ENCODE measurements at places on chromosomes 1 and 21.

DNA sequence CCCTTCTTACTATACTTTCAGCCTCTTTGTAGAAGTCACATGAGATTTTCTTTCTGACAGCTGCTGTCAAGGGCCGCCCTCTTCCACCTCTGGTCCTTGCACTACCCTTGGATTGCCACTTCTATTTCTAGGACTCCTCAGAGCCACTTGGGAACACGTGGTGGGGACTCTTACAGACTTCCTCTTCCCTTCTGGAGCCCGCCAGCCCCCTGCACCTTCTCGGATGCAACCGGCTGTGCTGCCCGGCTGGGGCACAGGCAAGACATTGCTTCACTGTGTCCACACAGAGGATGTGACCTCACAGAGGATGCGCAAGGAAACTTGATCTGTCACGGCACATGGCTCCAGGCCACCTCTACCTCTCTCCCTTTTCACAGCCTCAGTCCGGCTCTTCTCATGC lies 2.4 kb upstream of the IKBKE start:
- DNase-seq = no peak

- DNase-seq = no peak
Measured at GRCh38 chr1:208045463-208046260, 134.7 kb upstream of the CD34 start.

DNA sequence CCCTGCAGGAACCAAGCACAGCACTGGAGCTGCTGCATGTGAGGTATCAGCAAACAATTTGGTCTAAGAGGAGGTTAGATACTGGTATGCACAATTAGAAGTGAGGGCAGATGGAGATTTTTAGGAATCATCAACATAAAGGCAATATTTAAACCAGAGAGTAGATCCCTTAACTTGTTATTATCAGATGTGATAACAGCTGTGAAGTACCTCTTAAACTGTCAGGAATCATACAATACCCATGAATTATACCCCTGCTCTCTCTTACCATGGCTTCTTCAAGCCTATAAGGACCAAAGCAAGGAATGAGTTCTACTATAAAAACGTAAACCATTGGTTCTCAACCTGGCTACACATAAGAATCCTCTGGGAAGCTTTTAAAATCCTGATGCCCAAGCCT lies 3.9 kb downstream of the BCAR3 start:
- DNase-seq = no peak

DNA sequence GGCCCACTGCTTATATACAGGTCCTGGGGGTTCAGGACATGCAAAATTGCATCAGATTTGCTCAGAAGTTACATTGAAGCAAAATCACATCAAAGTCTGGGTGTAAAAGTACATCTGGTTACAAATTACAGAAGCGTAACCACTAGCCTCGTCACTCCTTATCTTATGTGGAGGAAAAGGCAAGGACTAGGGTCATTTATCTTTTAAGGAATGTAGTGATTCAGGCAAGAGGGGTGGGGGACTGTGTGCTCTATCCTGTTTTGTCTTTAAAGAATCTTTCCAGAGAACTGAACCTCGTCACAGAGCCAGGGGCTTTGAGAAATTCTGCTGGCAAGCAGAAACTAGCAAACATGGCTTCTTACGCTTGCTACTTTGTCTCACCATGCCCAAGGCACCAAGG lies 61.1 kb upstream of the RAB4A start:
- no peak for DNase-seq

DNA sequence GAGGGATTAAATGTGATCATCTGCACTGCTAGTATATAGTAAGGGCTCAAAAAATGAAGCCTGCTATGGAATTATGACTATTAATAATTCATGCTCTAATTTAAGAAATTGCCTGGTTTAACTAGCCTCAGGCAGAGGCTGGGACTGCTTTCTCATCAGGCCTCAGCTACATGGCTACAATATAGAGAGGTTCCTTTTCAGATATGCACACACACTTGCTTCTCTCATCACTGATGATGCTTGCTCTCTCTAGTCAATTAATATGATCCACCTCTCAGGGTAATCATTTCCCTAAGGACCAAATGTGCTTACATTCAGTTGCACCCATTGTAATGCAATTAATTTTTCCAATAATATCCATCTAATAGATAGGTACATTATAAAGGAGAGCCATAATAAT lies 324.9 kb upstream of the ST6GALNAC5 start:
- DNase-seq = no peak

- no peak for DNase-seq
Measured at GRCh38 chr21:22450507-22450906, 1452.3 kb downstream of the NCAM2 start.

GRCh38 chr21:46110499-46111192 lies 12.7 kb downstream of the COL6A2 start:
- DNase-seq = peak; percentile 37

DNA sequence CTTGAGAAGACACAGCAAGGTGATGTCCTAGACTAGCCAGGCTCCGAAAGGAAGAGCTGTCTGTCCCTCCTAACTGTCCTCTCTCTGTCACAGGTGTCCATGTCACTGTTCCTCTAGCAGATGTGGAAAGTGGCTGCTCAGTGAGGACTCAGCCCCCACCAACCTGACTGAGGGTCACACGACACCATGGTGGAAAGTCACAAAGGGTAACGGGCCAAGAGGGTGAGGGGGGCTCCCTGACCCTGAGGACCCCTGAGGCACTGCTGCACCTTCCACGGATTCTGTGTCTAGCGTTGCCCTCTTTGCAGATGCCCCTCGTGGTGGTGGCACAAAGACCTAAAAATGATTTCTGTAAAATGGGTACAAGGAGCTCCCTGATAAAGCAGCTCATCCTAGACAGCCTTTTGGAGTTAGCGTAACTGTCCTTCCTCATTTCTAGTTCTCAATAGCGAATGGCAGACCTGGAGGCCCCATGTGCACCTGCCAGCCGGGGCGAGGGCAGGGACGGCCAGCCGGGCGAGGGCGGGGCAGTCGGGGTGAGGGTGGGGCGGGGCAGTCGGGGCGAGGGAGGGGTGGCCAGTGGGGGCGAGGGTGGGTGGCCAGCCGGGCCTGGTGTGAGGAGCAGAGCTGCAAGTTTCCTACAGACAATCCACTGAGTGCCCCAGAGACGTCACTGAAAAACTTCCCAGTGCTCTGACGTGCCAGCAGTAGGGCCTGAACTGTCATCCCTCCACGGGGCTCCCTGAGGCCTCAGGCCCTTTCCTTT lies 23.4 kb downstream of the POFUT2 start:
- no peak for DNase-seq

- DNase-seq = no peak
Measured at GRCh38 chr1:186492531-186493291, 31.8 kb upstream of the PDC start.

DNA sequence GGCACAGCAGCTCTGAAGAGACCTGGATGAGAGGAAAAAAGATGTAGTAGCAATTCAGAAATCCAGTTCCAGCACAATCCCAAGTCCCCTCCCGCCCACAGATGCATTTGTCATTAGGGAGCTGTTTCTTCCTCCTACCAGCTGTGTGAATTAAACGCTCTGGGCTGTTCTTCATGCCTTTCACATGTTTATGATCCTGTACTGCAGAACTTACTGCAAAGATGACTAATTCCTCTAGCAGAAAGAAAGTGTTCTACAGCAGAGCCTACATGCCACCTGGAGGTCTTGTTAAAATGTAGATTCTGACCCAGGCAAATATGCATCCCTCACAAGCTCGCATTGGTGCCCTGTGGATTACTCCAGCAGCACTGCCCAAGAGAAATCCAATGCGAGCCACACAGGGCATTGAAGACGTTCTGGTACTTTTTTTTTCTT lies 6.5 kb downstream of the ENO1 start:
- no peak for DNase-seq

GRCh38 chr1:20615946-20616846 lies 17.1 kb upstream of the PINK1 start:
- DNase-seq = no peak

DNA sequence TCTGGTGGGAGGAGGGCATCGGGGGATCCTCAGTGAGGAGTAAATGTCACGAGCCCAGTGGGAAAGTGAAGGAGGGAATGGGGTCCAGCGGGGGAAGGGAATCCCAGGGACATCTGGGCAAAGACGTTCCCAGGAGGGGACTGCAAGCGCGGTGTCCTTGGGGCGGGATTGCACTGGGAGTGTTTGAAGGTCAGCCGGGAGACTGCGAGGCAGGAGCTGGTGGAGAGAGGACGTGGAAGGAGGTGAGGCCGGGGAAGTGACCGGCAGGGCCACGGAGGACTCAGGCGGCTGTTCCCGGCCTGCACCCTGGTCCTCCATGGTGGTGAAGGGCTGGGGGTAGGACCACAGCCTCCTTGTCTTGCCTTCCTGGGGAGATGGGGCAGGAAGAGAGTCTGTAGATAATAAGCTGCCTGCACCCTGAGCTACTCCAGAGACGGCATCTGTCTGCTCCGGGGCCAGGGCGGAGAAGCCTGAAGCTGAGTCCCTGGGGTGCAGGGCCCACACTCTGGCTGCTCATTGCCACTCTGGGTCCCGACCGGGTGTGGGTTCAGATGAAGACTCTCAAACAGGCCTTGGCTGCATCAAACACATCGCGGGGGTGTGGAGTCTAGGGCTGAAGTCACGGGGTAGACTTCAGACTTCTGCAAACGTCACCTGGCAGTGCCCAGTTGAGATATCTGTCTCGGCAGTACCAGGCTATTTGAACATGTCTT lies 264.8 kb downstream of the CAMTA1 start:
- no peak for DNase-seq

GRCh38 chr1:165927169-165927568 lies 99.8 kb downstream of the UCK2 start:
- DNase-seq = no peak

- DNase-seq = no peak
Measured at GRCh38 chr1:226823643-226824042, 46.8 kb upstream of the PSEN2 start.

DNA sequence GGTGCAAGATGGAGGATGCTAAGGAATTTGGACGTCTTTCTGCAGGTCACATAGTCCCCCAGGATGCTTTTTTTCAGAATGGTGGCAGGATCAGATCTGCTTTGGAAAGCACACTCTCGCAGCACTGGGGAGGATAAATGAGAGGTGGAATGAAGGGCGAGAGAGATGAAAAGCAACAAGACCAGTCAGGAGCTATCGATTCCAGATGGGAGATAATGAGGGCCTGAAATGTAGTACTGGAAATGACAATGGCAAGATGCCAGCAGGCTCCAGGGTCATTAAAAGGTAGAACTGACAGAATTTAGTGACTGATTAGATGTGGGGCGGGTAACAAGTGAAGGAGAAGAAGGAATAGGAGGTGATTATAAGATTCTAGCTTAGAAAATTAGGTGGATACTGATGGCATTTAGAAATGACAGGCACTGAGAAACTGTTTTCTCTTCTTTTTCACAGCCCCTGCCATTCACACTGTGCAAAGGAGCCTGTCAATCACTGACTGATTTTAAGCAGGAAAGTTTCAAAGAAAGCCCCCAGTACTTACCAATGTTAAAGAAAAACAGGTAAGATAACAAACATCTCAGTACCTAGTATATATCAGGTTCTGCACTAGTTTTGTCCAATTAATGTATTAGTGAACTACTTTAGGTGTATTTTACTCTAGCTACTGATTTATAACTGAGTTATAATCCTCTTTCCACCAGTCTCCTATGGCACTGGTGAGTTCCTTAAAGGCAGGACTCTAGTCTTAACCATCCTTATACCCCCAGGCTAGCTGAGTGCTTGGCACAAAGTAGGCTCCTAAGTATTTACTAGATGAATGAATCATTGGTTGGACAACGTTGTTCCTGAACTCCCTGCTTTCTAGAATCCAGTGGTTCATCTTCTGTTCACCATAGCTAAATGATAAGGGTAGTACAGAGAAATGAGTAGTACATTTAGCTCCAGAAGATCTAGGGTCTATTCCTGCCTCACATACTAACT lies 9.2 kb downstream of the PIGM start:
- DNase-seq = no peak

GRCh38 chr1:62687421-62687902 lies 724 bp downstream of the DOCK7 start:
- no peak for DNase-seq

DNA sequence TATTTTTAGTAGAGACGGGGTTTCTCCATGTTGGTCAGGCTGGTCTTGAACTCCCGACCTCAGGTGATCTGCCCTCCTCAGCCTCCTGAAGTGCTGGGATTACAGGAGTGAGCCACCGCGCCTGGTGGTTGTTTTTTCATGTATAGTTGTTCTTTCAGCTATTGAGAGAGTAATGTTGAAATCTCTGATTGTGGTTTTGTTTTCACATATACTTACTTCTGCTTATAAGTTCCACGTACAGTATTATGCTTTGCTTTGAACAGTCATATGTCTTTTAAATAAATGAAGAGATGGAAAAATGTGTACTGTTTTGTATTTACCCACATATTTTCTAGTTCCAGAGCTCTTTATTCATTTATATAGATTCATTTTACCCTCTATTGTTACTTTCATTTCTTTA lies 44.5 kb downstream of the MARK1 start:
- DNase-seq = no peak

- DNase-seq = no peak
Measured at GRCh38 chr1:231242516-231243198, 1.6 kb downstream of the GNPAT start.

GRCh38 chr1:160238408-160238807 lies 23.9 kb downstream of the DCAF8 start:
- no peak for DNase-seq

GRCh38 chr1:208939537-208940085 lies 643.9 kb upstream of the CAMK1G start:
- no peak for DNase-seq

GRCh38 chr1:81756872-81757271 lies 43.9 kb upstream of the ADGRL2 start:
- DNase-seq = no peak

- DNase-seq = no peak
Measured at GRCh38 chr1:111920221-111921024, 69.0 kb downstream of the KCND3 start.

DNA sequence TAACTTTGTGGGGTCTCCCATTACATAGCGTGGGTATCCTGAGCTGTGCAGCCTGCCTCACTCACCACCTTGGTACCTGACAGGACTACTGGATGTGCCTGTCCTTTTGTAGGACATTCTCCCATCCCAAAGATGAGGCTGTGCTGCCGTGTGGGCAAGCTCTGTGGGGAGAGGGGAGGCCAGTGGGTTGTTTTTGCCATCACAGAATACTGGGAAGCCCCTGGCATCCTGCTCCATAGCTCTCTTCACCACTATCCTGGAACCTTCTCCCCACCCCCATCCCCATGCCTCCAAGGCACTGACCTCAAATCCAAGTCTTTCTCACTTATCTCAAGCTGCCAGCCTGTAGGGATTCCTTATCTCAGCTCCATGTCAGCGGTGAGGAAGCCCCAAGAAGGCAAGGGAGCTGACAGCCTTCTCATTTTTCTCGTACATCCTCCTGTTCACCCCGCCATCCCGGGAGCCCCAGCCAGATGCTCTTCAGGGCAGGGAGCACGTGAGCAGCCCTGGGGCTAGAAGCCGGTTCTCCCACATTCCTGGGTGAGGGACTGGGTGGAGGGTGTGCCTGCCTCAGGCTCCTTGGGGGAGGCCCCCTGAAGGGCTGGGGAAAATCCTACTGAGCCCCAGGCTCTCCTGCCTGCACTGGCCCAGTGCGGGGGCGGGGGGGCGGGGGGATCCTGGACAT lies 2.4 kb upstream of the ELF3 start:
- DNase-seq = no peak

GRCh38 chr21:45531393-45532215 lies 10.6 kb downstream of the SLC19A1 start:
- no peak for DNase-seq

GRCh38 chr1:42861014-42861399 lies 14.6 kb downstream of the ZNF691 start:
- DNase-seq = no peak

Measured in stimulated activated effector memory CD8-positive, alpha-beta T cell treated with anti-CD3 and anti-CD28 coated beads, Interleukin-12 subunit alpha, Interleukin-12 subunit beta, amount 100 ng/mL, for 72 hours (primary cell).